ENCODE measurements at places on chromosomes 7 and 10. TPM values are rescaled to one million over a fixed set of nuclear protein-coding genes. Genes with fewer than 3 reads are reported as not detected.

CHAT gene
- not detected for total RNA-seq

COL26A1 gene
- 70.9 TPM for total RNA-seq

CPN1 gene
- 0.66 TPM for total RNA-seq

RAPGEF5 gene
- total RNA-seq = 9.9 TPM

AVL9 gene
- 55.6 TPM for total RNA-seq

Measured in WTC11 (cell line).